Esophagus squamous epithelium (tissue), 5 donors: ENCODE measurements at places on chromosomes 2 and 18. TPM values are rescaled to one million over a fixed set of nuclear protein-coding genes. Genes with fewer than 3 reads are reported as not detected.

GRCh38 chr2:94986392-94986963 is 39.0 kb upstream of the MAL start:
- DNase-seq = no peak
- H3K4me1 ChIP-seq = no peaks in the 10 kb centered on the region
- H3K36me3 ChIP-seq = no peaks in the 10 kb centered on the region
- H3K27ac ChIP-seq = peak overlapping the region; percentile 83
- H3K27me3 ChIP-seq = no peaks in the 10 kb centered on the region

- DNase-seq = no peak
- no peaks in the 10 kb centered on the region for H3K36me3 ChIP-seq
- H3K27me3 ChIP-seq = no peaks in the 10 kb centered on the region
- no peak overlapping the region for H3K4me3 ChIP-seq
- H3K4me1 ChIP-seq = no peaks in the 10 kb centered on the region
These were observed 152.6 kb downstream of the ANKRD44 start for GRCh38 chr2:197157879-197158537.

The GLS gene
- 32.1 TPM for total RNA-seq

The THOC1 gene
- 59.7 TPM for total RNA-seq

The CENPA gene
- total RNA-seq = 12.4 TPM
